Right cardiac atrium (tissue), 5 donors: ENCODE measurements at places on chromosomes 7 and 10. TPM values are rescaled to one million over a fixed set of nuclear protein-coding genes. Genes with fewer than 3 reads are reported as not detected.
A peak's percentile ranks its signal among the peaks of the same experiment; 100 is the strongest.

The HMX2 gene
- not detected for polyA plus RNA-seq

DNA sequence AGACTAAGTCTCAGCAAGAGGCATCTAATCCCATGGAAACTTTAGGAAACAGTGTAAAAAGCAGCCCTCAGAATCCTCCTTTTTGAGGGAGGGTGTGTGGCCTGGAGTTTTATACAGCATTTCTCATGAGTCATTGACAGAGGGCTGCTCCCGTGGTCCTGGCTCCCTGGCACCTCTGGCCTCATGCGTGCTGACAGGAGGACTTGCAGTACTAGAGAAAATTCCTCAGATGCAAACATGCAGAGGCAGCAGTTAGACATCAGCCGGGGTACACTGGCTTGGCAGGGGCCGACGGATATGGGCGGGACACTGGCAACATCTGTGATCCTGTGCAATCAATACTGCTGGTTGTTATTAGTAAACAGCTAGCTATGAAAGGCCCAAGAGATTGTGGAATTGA is 925.1 kb upstream of the CELF2 start:
- DNase-seq, result peak; percentile 67

GRCh38 chr7:141231018-141231792 is 157.3 kb downstream of the TMEM178B start:
- DNase-seq, result peak; percentile 69

GRCh38 chr10:6603142-6604125 is 23.4 kb upstream of the PRKCQ start:
- no peak for DNase-seq

- DNase-seq, result no peak
Observed at GRCh38 chr10:19592276-19592675, 224.0 kb upstream of the PLXDC2 start.

DNA sequence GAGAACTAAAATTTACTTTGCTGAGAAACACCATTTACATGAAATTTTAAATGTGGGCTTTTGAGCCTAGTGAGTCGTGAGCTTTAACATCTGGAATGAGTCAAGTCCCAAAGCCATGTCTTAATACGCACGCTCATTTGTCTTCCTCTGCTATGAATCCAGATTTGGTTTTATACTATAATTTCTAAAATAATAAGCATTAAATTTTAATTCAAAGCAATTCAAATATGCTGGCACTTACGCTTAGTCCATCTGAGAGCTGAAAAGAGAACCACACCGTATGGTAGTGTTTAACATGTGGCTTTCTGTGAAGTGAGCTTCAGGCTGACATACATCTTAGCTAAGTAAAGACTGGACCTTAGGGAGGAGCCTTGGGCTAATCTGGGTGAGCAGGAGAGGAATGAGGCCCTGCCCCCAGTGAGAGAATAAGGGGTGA is 52.2 kb downstream of the CUBN start:
- no peak for DNase-seq

GRCh38 chr10:91328320-91328984 is 81.7 kb upstream of the HECTD2 start:
- no peak for DNase-seq

DNA sequence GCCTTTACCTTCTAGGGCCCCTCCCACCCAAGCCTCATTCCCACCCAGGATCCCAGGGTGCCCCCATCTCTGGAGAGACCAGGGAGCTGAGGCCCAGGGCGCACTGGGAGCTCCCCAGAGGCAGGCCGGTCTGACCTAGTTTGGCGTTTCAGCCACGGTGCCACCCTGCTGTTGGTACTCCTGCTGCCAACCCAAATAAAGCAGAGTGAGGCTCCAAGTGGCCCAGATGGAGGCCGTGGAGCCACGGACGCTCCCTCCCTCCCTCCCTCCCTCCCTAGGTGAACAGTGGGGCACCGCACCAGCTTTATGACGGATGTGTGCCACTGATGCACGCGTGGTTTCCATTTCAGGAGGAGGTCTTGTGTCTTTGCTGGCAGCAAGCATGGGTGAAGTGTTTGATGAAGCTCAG is 1.8 kb downstream of the INPP5A start:
- DNase-seq, result peak; percentile 64

GRCh38 chr7:87712571-87712970 is 84.4 kb downstream of the RUNDC3B start:
- DNase-seq, result no peak

DNA sequence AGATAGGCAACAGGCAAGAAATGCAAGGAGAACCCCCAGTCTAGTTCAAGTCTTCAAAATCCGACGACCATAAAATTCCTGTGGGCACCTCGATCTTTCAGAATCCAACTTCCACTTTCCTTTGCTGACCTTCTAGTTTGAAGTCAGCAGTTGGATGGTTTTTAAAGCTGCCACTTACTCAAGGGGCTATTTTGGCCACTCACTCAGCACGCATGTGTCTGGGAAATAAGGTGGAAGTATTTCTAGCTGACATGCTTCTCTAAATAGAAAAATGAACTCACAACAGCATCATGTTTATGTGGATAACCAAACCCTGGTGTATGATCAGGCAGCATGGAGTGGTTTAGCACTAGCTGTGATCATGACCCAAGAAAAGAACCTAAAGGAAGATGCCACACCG is at the start of gene NRAP:
Gene NRAP (minus strand): TSS at position 134 of the 400 bp plus-strand sequence. CDS start 159 bp downstream, outside the sequence.
- DNase-seq, result no peak

DNA sequence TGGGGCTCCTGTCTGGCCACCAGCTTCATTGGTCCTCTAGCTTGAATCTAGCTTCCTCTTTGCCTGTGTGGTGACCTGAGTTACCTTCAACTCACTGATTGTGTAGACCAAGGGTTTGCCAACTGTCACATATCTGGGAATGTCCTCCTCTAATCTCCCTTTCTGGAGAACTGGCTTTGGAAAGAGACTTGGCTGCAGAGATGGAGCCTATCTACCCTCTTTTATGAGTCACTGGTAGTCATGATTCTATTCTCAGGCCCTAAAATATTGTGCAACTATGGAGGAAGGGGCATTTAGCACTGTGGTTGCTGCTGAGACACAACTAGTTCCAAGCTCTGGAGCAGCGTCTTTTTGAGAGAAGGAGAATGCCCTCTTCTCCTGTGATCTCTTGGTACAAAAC is 691.3 kb downstream of the KCNMA1 start:
- no peak for DNase-seq

GRCh38 chr10:77104459-77104980 is 533.1 kb downstream of the KCNMA1 start:
- DNase-seq, result peak; percentile 73

The TCF7L2 gene
- 9.2 TPM for polyA plus RNA-seq

DNA sequence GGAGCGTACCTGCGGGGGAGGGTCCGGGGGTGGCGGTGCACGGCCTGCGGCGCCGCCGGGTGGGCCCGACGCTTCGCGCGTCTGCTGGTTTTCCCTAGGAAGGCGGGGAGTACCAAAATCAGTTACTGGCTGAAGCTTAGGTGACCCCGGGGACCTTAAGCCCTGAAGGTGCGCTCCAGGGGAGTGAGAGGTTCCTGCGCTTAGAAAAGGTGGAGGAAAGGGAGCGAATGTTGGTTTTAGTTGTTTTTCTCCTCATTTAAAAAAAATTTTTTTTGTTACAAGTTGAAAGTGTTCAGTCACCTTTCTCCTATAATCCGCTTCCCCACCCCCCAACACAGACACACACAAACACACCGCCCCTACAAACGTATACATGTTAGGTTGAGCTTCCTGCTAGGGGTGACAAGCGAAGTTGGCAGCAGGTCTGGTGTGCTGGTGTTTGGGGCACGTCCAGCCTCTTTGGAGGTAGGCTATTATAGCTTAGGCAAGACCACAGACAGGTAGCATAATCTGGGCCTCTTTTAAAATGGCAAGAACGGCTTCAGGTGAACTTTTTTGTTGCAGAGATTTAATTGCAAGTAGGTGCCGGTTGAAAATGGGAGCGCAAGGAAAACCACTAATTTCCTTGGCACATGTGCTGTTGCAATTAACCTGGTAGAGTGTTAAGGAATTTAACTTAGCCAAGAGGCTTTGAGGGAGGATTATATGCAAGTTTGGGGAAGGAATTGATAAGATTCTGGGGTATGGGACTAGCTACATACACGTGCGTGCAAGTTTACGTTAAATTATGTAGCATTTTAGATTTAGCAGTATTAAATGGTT is 945 bp downstream of the ADD3 start:
- DNase-seq, result peak; percentile 66

GRCh38 chr10:123604506-123604905 is 61.6 kb upstream of the GPR26 start:
- no peak for DNase-seq

The NME8 gene
- not detected for polyA plus RNA-seq

GRCh38 chr7:117152213-117153007 is 170.4 kb downstream of the WNT2 start:
- no peak for DNase-seq

DNA sequence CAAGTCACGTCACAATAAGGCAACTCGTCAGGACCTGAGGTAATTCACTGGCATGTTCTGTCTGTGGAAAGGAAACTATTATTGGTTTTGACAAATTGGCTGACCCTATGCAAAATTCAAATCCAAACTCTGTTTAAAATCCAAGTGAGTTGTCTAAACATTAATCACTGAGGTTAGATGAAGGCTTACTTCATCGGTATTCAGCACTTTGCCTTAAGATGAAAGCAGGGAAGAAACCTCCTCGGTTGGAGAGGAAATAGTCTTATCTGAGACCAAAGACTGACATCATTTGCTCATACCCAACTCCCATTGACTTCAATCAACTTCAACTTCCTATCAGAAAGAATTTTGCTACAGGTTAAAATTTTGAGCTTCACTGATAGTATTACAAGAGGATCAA is 355.1 kb upstream of the MBL2 start:
- DNase-seq, result no peak

- DNase-seq, result no peak
Observed at GRCh38 chr7:70571403-70571934, 560.5 kb upstream of the GALNT17 start.

- no peak for DNase-seq
Observed at GRCh38 chr10:132152896-132153580, 33.7 kb upstream of the DPYSL4 start.

The ECHDC3 gene
- 62.3 TPM for polyA plus RNA-seq

DNA sequence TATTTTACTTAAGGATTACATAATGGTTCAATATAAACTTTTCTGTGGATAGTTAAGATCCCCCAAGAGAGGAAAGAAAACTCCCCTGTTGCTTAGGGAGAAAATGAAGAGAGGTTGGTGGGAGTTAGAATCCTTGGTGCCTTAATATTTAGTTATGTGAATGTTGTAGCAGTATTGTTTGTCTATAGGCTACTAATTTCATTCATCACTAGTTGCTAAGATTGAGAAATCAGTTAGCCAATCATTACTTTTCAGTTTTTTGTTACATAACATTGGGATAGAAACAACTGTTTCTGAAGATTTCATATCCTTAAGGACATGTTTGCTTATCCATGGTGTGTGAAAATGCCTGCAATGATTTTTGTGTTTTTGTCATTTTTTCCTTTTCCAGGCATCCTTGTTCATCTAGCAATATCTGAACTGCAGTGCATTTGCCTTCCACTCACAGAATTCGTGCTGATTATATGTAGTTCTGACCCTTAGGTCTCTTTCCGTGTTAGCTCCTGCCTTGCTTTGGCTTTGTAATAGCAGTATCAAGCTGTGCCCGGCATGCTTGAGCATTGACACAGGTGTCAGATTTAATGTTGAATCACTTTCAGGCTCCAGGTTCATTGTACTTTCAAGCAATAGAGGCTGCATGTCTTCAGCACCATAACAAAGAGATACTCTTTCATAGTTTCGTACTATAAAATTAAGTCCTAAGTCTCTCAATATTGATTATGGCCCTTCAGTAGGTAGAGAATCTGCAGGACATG is 85.0 kb downstream of the PODXL start:
- no peak for DNase-seq

DNA sequence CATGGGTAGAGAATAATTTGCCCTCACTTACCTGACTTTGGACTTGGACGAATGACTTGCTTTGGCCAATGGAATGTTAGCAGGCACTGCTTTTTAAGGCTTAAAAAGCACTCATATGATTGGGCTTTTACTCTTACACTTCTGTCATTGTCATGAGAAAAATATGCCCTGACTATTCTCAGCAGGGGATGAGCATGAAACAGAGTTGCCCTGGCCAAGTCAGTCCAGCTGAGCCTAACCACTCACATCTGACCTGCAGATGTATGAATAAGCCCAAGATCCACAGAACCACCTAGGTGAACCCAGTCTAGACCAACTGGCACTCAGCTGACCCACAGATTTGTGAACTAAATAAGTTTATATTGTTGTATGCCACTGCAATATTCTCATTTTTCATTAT is 573.5 kb downstream of the TNS3 start:
- DNase-seq, result no peak

GRCh38 chr7:96321658-96322372 is at the start of gene SLC25A13:
Gene SLC25A13 (minus strand): TSS chr7:96322098. CDS start chr7:96321956, 142 bp downstream.
- peak; percentile 97 for DNase-seq

DNA sequence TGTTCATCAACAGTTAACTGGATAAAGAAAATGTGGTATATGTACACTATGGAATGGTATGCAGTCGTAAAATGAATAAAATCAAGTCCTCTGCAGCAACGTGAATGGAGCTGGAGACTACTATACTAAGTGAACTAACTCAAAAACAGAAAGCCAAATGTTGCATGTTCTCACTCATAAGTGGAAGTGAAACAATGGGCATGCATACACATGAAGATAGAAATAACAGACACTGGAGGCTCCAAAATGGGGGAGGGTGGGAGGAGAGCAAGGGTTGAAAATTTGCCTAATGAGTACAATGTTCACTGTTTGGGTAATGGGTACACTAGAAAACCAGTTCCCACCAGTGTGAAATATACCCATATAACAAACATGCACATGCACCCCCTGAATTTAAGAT is 179.5 kb downstream of the ZWINT start:
- DNase-seq, result no peak

GRCh38 chr10:20233423-20233822 is 417.2 kb downstream of the PLXDC2 start:
- DNase-seq, result no peak

DNA sequence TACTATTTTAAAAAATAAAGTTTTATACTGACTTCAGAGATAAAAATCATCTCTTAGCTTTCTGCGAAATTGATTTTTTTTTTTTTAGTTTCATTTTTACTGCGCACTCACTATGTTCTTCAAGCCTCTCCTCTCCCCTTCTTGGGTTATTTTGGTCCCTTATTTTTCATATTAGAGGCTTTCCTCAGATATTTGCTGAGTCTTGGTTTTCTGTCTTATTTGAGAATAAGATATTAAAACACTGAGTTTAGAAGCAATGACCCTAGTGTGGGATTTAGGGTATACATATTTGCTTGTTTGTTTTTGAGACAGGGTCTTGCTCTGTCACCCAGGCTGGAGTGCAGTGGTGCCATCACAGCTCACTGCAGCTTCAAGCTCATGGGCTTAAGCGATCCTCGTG is 59.9 kb downstream of the SND1 start:
- DNase-seq, result no peak

DNA sequence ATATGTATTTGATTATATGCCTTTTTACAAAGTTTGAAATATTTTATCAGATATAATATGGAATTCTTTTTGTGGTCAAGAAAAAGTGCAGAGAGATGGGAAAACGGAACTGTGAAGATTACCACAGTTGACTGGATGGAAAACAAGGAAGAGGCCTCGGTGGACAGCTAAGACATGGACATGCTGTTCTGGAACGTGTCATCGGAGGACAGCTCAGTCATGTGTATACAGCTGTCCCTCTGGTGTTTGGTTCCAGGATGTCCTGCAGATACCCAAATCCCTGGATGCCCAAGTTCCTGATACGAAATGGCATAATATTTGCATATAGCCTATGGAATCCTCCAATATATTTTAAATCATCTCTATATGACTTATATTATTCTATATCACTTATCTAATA is 49.4 kb downstream of the TRIL start:
- no peak for DNase-seq

The DPP6 gene
- 0.07 TPM for polyA plus RNA-seq

The PNLIPRP1 gene
- 0.07 TPM for polyA plus RNA-seq
